ENCODE measurements at places on chromosomes 7 and 10. TPM values are rescaled to one million over a fixed set of nuclear protein-coding genes. Genes with fewer than 3 reads are reported as not detected.

DNA sequence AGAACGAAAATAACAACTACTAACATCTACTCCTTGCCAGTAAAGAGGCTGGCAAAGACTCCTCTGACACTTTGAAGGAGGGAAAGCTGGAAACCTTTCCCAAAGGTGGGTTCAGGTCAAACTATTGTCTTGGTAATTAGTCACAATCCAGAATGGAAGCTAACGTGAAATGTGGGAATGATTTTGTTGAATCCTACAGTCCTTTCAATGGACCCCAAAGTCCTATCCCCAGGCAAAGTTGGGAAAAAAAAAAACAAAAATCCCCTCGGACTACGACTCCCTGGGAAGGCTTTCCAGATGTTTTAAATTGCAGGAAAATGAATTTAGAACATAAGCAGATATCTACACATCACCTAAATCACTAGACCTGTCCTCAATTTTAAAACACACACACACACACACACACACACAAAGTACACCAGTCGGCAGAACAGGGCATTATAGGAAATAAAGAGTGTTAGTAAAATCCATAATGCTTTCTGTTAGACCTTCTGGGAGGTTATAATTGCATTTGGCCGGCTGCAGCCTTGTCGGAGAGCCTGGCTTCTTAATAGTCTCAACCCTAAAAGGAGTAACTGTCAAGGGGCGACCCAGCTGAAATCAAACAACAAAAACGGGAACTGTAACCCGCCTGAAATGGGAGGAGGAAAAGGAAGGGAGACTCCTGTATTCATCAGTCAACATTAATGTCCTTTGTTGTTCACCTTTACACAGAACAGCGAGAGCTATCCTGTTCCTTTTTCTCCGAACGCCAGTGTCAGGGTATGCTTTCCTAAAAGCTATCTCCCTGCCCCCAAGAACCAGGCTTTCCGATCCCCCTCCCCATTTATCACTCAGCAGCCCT lies 1.5 kb downstream of the DOCK4 start:
- DNase-seq = no peak

ZP3 gene
- 5.4 TPM for total RNA-seq

DNA sequence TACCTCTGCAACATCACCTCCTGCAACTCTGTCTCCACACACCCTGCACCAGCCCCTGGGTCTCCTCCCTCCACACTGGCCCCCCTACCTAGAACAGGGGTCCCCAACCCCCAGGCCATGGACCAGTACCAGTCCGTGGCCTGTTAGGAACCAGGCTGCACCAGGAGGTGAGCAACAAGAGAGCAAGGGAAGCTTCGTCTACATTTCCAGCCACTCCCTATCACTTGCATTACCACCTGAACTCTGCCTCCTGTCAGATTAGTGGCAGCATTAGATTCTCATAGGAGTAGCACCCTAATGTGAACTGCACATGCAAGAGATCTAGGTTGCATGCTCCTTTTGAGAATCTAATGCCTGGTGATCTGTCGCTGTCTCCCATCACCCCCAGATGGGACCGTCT lies 108.8 kb upstream of the WDR11 start:
- no peak for DNase-seq

DNA sequence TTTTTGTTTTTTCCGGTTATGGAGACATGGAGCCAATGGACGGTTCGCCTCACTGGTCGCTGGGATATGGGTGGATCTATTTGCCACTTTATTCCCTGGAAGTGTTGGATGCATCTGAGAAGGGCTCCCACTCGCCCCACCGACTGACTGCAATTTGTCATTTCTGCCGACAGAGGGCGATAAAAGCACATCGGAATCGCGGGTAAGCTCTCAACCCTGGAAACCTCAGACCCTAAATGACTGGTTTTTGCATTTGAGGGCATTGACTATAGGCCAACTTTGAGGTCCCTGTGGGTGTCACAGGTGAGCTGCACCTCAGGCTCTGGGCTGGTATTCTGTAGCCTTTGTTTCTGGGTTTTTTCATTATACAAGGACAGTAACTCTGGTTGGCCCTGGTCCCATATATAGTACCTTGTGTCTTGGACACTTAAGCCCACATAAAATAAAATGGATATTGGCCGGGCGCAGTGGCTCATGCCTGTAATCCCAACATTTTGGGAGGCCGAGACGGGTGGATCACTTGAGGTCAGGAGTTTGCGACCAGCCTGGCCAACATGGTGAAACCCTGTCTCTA lies 11.9 kb upstream of the OPALIN start:
- peak; percentile 55 for DNase-seq

- no peak for DNase-seq
Observed at GRCh38 chr10:88017781-88018180, 154.4 kb downstream of the PTEN start.

ANKRD1 gene
- total RNA-seq = 6.2 TPM

DNA sequence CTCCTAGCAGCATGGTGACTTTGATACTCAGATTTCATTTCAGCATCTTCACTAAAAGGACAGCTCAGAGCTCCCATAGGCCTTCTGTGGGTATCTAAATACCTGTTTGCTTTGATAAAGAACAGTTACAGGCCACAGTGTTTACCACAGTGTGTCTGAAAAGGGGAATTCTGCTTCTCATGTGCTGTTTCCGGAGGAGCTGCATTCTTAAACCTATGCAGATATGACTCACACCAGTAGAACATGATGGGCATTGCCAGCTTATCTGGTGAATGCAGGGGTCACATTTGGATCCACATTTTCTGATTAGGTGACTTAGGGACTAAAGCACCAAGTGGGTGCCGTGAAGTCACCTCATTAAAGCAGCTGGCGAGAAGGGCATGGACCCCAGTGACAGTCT lies 52.6 kb downstream of the TRRAP start:
- no peak for DNase-seq

DNA sequence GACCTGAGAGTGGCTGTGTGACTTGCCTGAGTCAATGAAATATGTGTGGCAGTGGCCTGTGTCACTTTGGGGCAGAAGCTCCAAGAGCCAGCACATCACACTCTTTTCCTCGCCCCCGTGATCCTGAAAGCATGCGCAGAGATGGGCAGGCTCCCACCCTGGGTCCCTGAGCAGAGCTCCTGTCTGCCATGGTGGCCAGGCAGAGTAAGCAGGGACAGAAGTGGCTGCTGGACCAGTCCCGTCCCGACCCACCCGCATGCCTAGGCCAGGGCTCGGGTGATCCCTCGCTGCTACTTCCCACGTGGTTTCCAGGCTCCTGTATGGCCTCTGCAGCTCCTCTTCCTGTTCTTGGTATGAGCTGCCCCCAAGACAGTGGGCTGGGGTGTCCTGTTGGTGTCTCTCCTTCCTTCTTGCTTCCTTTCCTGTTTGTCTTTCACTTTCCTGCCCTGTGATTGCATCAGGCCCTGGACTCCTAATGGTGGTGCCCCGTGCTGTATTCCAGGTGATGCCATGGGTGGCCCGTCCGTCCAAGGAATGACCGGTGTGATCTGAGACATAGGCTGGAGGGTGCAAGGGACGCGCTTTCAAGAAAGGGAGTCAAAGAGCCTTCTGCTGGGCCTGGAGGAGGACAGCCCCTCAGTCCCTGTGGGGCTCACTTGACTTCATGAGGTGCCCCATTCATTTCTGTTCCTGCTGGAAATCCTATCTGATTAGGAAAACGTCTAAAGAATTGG lies 71.4 kb upstream of the SHH start:
- no peak for DNase-seq

DNA sequence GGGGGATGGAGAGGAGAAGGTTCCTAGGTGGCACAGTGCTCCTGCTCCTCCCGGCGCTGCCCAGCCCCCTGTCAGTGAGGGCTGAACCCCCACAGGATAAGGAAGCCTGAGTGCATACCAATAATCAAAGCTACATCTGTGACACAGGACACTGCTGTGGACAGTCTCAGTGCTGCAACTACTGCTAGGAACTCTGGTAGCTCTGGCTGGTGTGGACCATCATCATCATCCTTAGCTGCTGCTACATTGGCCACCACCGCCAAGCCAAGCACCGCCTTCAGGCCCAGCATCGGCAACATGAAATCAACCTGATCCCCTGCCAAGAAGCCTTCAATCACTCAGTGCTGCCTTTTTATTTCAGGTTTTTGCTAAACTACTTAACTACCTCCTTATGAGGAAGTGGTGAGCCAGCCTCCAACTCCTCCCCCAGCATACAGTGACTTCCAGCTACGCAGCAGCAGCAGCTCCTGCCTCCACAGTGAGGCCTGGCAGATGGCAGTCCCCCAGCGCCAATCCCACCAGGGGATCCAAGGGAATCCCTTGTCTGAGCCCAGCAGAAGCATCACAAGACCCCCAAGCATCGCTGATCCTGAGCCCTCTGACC lies 32.1 kb upstream of the SLC26A4 start:
- DNase-seq = no peak

DNA sequence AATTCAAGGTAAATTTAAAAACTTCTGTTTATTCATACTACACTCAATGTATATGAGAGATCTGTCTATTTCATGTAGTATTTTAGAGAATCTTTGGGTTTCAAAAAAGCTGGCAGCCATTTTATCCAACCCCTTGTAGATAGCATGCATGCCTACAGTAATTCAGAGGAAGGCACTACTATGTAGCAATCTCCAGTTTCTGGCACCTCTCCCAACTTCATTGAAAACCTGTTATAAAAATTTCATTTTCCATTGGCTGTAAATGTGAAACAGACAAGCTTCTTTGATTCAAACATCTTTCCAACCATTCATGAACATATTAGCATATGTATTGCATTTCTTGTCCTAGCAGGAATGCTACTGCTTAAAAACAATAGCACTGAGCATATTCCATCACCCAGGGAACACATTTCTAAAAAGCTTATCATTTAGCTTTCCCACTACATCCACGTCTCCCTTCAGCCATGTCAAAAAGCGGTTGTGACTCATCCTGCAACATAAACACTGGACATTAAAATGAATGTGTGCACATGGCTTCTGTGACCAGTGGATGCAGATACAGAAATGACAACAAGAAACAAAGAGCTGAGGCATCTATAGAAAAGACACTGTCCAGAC lies 330.4 kb upstream of the AOAH start:
- no peak for DNase-seq

DNA sequence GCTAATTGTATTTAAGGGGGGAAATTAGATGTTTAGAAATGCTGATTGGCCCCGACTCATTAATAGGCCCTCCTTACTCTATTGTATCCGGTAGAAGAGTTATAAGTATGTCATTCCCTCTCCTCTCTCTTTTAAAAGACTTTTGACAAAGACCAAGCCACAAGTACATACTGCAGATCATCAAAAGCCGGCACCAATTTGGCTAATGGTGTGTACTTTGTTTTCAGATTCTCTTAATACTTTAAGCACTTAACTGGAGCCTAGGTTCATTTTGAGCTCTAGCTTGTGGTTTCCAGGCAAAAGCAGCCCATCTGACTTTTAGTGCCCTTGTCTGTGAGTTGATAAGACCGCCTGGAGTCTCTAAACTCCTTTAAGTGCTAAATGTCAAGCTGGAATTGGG lies 210.0 kb upstream of the LYZL1 start:
- DNase-seq = no peak

DNA sequence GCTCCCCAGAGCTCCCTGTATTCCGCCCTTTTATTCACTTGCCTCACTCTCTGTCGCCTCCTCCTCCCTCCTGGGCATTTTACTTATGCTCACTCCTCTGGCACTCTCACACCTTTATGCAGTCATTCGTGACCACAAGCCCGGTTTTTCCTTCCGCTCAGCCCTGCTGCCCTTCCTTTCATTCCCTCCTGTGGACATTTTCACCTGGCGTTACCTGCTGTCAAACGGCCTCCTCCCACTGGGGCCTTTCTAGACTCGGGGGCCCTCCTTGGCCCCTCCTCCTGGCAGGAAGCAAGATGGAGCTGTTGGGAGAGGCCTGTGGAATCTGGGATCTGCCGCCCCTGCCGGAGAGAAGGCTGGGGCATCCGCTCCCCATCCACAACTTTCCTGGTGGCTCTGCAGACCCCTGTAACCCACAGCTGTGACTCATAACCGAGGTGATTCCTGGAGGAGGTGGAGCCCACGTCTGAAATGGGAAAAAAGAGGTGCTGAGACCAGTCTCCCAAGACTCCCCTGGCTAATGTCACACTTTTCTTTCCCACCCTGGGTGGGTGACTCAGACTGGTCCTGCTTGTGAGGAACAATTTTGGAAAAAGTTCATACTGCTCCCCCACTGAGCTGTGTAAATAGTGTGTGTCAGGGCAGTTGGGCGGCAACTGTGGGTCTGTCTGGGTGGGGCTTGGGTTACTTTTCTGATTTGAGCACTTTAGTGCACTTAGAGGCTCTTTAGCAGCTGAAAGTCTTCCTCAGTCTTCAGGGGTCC lies 1.2 kb downstream of the VCL start:
- DNase-seq = peak; percentile 80

DNA sequence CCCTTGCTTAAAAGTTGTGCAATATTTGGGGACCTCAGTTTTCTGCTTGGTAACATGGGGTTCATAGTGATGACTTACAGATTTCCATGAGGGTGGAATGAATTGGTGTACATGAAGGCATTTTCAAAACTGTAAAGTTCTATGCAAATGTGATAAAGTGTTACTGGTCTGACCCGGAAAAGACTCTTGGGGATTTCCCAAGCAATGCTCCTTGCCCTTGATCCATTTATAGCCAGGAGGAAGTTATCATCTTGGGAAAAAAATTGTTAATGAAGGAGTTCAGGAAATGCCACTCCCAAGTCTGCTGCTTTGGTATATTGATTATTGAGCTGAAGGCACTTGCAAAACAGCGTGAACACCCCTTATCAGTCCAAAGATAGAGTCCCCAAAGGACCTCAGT lies 96.3 kb upstream of the ZPBP start:
- peak; percentile 32 for DNase-seq

DNA sequence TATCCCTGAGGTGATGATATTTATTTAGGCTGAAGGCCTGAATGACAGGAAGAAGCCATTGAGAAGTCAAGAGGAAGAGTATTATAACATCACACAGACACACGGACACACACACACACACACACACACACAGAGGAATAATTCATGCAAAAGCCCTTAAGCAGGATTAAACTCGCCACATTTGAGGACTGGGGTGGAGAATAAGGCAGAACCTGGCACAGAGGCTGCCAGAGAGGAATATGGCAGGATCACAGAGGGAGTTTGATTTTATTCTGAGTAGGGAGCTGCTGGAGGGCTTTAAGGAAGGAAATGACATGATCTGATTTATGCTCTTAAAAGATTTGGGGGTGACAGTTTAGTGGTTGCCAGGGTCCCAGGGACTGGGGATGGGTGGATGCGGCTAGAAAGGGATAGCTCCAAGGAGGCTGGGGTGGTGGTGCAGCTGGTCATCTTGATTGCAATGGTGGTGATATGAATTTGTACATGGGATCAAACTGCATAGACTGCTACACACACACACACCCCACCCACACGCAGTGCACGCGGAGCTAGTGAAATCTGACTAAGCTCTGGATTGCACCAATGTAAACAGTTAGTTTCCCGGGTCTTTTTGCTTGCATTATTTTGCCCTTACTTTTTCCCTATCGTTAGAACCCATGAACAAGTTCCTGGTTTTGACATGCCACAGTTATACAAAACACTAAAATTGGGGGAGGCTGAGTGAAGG lies 11.2 kb downstream of the SMURF1 start:
- no peak for DNase-seq

Measured in Calu3 (cell line).